ENCODE measurements at places on chromosomes 11 and 22.

DNA sequence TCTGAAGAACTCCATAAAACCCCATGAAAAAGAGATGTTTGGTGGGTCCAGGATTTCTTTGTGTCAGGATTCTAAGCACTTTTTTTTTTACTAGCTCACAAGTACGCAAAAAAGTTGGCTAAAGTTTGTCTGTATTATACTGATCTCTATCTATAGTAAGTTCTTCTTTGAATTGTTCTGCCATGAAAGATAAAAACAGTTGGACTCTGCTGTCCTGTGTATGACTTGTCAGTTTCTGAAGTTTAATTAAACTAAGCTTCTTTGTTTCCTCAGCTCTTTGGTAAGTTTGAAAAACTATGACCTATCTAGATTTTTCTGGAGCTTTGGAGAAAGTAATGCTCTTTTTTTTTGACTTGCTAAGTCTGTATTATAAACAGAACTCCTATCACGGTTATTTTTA is 812.2 kb upstream of the LUZP2 start:
- DNase-seq = no peak

- no peak for DNase-seq
Observed at GRCh38 chr11:104668797-104669463, 229.3 kb downstream of the CASP12 start.

DNA sequence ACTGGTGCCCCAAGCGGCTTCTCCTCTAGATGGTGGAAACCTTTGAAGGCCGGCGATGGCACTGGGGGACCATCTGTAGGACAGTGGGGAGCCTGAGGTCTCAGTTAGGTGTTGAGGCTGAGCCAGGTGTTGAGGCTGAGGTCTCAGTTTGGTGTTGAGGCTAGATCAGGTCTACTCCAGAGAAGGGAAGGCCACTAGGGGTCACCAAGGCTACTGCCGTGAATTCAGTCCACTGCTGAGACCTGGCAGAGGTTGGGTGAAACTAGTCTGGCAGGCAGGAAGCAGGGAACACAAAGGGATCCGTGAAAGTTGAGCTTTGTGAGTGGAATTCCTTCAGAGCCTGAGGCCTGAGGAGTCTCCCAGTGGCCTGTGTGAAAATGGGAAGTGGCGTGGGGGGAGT is 123.8 kb upstream of the FGF3 start:
- DNase-seq = no peak

DNA sequence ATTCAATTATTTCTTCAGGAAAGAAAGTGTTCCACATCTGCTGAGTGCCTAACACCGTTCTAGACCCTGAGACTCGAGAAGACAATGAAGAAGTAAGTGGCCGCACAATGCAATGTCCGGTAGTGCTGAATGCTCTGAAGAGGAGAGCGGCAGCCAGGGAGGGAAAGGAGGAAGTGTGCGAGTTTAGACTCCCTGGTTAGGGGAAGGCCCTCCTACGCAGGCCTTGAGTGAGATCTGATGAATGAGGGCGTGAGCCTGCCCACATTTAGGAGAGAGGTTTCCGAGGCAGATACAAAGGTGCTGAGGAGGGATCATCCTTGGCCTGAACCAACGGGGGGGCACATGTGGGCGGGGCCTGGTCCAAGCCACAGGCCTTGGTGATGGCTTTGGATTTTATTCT is 558.6 kb downstream of the NTM start:
- DNase-seq = no peak

- DNase-seq = no peak
Observed at GRCh38 chr22:27106985-27107384, 449.6 kb downstream of the MIAT start.

DNA sequence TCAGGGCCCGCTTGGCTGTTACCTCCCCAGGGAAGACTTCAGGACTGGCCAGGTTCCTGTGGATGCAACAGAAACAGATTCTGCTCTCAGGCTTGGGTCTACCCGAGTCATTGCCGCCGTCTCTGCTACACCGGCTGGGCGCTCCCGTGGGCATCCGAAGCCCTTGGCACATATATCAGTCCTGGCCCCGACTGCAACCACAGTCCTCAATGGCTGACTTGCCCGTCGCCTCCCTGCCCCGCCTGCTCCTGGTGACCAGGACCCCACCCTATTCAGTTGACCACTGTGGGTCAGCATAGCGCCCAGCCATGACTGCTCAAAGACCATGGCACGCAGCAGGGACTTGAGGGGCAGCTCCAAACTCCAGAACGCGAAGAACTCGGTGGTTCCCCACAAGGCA is 64.7 kb upstream of the SLC22A12 start:
- DNase-seq = no peak

GRCh38 chr11:10629411-10630002 is 61.0 kb upstream of the LYVE1 start:
- DNase-seq = no peak

- no peak for DNase-seq
Observed at GRCh38 chr11:111066846-111067245, 178.7 kb upstream of the POU2AF2 start.

DNA sequence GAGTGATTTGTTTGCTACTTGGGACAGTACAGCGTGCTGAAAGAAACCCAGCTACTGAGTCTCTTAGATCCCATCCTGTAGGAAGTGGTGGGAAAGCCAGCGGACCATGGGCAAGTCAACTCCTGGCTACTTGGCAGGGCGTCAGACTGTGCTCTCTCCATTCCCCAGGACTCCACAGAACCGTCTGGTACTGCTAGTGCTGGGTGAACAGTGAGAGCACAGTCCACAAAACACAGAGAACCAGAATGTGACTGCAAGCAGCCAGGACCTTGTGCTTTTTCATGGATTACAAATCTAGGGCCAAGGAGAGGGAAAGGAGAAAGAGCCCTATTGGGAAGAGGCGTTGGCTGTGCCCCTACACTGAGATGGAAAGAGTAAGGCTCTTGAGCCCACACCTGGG is 10.2 kb downstream of the BID start:
- DNase-seq = no peak

DNA sequence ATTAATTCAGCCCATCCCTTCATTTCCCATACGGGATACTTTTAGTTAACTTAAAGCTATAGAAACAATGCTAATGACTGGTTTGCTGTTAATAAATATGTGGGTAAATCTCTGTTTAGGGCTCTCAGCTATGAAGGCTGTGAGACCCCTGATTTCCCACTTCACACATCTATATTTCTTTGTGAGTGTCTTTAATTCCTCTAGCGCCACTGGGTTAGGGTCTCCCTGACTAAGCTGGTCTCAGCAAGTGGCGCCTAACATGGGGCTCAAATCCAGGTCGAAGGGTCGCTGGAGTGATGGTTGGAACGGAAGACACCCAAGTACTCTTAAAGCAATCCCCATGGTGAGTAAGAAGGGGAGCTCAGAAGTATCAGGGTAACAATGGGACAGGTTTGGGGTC is 14.4 kb upstream of the OOSP1 start:
- DNase-seq = no peak

GRCh38 chr11:21426931-21427330 is 757.5 kb downstream of the NELL1 start:
- no peak for DNase-seq
